Cardiac fibroblast (primary cell): ENCODE measurements at places on chromosomes 2 and 18.

DNA sequence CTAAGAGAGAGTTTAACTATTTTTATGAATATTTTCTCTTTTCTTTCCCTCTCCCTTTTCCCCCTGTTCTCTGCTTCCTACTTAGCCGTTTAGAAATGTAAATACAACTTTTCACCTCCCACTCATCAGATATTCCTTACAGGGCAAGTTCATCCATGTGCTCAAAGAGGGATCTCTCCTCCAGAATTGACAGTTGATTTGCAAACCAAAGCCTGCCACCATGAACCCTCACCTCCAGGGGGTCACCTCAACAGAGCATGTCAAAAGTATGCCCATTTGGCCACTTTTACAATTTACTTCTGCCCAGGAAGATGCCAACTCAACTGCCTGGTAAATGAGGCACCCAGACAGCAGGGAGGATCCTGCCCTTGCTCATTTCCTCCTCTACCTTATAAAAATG lies 149.2 kb upstream of the GYPC start:
- no peak for DNase-seq

DNA sequence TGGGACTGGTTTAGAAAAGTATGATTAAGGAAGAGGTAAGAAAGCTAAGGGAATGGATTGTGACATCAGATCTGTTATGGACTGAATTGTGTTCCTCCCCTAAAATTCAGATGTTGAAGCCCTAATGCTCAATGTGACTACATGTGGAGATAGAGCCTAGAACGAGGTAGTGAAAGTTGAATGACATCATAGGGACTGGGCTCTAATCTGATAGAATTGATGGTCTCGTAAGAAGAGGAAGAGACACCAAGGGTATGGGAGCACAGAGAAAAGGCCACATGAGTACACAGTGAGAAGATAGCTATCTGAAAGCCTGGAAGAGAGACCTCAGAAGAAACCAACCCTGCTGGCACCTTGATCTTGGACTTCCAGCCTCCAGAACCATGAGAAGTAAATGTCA lies 178.3 kb downstream of the TRIB2 start:
- no peak for DNase-seq

- DNase-seq = no peak
These were observed 152.8 kb downstream of the EHBP1 start for GRCh38 chr2:62858231-62858832.

GRCh38 chr2:132665401-132666140 lies 4.4 kb downstream of the LYPD1 start:
- DNase-seq = no peak

- peak; percentile 65 for DNase-seq
These were observed 312.4 kb upstream of the TCF4 start for GRCh38 chr18:55900380-55900779.

DNA sequence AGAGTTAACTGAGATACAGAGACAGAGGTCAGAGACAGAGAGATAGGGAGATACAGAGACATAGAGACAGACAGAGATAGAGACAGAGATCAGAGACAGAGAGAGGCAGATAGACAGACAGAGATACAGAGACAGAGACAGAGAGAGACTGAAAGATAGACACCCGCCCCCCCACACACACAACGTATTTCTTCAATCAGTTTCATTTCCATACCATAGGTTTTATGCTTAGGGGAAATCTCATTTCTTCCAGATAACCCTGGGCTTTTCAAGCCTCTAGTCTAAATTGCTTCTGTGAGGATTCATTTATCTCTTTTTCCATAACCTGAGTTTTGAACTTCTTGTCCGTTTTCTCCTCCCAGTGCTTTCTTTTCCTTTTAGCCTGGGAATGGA lies 94.6 kb downstream of the CD8B2 start:
- DNase-seq = no peak

GRCh38 chr18:7394050-7394659 lies 163.3 kb downstream of the LRRC30 start:
- DNase-seq = no peak

GRCh38 chr2:236747426-236747825 lies 177.8 kb downstream of the ACKR3 start:
- DNase-seq = no peak

GRCh38 chr2:128424406-128425171 lies 105.9 kb upstream of the HS6ST1 start:
- no peak for DNase-seq

- peak; percentile 84 for DNase-seq
These were observed 2113.3 kb upstream of the PIK3C3 start for GRCh38 chr18:39841482-39842365.

GRCh38 chr2:99152199-99152895 lies 2.4 kb downstream of the TSGA10 start:
- DNase-seq = no peak

GRCh38 chr2:240819858-240820606 lies at the start of gene KIF1A:
KIF1A (minus strand) TSS chr2:240820219; CDS start chr2:240797752, 22,467 bp downstream.
- no peak for DNase-seq

GRCh38 chr18:25145731-25146511 lies 206.0 kb downstream of the ZNF521 start:
- no peak for DNase-seq

- DNase-seq = no peak
These were observed 756.6 kb downstream of the RNF144A start for GRCh38 chr2:7673853-7674252.

GRCh38 chr2:86436328-86436727 lies 4.8 kb upstream of the KDM3A start:
- no peak for DNase-seq

DNA sequence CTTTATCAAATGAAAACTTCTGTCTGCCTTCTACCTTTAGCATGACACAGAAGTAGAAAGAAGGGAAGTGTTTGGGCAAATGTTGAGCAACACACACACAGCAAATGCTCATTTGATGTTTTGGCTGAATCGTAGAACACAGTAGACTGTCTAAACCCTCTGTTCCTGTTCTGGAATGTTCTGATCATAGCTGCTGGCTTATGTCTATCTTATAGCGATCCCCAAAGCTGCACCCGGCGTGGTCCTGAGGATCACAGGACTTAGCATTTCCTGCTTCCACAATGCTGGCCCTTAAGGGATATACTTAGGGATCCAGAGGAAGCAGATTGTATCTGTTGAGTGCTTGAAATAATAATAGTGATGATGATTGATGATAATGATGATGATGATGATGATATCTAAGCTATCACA lies 15.2 kb downstream of the GNLY start:
- peak; percentile 41 for DNase-seq

- peak; percentile 69 for DNase-seq
These were observed 231.4 kb downstream of the LRRTM1 start for GRCh38 chr2:80073134-80073561.

DNA sequence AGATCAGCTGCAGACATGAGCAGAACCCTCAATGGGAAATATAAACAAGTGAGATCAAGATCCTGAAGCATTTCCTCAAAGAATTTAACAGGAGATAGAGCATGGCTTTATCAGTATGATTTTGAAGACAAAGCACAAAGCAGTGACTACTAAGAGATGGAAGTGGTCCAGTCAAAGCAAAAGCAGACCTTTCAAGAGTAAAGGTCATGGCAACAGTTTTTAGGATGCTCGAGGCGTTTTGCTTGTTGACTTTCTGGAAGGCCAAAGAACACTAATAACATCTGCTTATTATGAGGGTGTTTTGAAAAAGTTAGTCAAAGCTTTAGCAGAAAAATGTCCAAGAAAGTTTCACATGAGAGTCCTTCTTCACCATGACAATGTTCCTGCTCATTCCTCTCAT lies 128.5 kb downstream of the KCNE4 start:
- DNase-seq = no peak

- DNase-seq = peak; percentile 13
These were observed 182.1 kb upstream of the CCDC68 start for GRCh38 chr18:55141318-55141717.

GRCh38 chr18:79549638-79550000 lies 130.0 kb upstream of the CTDP1 start:
- DNase-seq = no peak
